ENCODE measurements at places on chromosomes 3 and 15.

GRCh38 chr15:100944986-100945385, 25.8 kb downstream of the LRRK1 start:
- DNase-seq: peak; percentile 75

DNA sequence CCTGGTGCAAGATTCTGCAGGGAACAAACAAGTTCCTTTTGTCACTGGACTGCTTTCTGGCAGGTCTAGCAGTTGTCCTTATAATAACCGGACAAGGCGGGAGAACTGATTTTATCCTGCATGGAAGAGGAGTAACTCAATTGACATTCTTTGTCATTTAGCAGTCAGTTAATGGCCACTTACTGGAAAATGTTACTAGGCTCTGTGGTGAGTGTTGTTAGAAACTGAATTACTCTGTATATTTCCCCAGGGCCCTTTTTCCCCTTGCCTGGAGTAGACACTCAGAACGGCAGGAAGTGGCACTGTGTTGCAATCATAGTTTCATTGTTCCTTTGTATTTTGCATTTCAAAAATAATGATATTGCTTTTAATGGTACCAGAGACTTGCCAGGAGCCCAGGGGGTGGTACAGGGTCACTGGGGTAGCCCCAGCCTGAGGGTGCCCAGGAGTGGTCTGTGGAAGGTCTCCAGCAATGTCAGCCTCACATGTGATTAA, 318.6 kb upstream of the LRRFIP2 start:
- peak; percentile 2 for DNase-seq

DNA sequence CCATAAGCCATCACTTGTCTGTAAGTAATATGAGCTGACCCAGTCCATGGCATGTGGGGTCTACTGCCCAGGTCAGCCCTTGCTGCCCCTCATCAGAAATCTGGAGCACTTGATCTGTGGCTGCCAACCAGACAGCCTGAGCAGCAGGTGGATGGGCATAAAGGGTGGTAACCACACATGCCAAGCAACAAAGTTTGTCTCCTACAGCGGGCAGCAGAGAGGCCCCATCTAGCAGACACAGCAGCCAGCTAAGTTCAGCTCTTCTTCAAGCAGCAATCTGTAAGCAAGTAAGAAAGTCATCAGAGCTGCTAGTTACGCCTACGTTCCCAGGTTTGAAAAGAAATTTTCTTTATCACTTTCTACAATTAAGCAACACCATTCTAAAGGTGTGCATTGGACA, 27.9 kb downstream of the CHCHD4 start:
- DNase-seq: no peak

GRCh38 chr3:179278932-179279693, 28.2 kb upstream of the KCNMB3 start:
- DNase-seq: no peak

DNA sequence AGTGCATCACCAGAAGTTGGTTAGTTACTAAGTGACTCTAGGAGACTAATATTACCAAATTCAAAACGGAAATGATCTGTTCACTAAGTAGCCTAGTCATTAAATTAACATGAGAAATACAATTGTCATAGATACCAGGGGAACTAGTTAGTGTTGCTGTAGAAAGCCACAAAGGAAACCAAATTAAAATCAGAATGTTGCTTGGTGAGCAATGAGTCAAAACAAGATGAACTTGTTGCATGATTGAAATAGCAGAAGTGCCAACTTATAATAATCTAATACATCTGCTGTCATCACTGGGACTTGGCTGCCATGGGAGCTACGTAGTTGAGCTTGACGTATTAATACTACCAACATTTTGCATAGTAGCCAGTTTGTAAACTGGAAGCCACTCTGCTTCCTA, 458.1 kb downstream of the DIPK2A start:
- DNase-seq: peak; percentile 52
